COR-L47 (cell line): ENCODE measurements at places on chromosomes 12 and 14.
A peak's percentile ranks its signal among the peaks of the same experiment; 100 is the strongest.

- no peak for DNase-seq
These were observed 1.3 kb upstream of the ATP5MC2 start for GRCh38 chr12:53677016-53677799.

DNA sequence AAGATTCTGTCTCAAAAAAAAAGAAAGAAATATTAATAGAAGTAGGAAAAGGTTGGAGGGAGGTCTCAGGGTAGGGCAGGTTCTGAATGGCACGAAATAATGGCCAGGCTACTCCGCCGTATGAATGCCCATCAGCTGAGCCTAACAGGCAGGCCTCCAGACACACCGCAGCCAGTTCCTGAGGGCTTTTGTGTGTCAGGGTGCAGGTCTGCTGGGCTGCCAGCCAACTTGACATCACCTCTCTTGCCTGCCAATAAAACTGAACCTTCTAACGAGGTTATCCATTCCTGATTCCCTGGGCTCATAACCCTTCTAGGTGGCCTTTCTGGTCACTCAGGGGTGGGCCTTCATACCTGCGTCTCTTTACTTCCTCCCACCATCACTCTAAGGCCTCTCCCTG, 3.0 kb downstream of the IFI27 start:
- no peak for DNase-seq

DNA sequence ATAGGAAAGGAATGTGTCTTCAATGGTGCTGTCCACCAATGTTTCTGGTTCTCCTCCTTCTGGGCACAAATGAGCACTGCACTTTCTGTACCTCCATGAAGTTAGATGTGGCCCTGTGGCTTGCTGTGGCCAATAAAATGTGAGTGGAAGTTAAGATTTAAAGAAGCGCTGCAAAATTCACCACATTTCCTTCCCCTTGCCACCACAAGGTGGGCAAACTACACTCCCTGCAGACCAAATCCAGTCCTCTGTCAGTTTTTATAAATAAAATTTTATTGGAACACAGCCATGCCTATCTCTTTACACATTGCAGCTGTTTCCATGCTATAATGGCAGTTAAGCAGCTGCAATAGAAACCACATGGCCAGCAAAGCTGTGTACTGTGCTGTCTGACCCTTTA, 141.4 kb upstream of the TMPO start:
- no peak for DNase-seq

DNA sequence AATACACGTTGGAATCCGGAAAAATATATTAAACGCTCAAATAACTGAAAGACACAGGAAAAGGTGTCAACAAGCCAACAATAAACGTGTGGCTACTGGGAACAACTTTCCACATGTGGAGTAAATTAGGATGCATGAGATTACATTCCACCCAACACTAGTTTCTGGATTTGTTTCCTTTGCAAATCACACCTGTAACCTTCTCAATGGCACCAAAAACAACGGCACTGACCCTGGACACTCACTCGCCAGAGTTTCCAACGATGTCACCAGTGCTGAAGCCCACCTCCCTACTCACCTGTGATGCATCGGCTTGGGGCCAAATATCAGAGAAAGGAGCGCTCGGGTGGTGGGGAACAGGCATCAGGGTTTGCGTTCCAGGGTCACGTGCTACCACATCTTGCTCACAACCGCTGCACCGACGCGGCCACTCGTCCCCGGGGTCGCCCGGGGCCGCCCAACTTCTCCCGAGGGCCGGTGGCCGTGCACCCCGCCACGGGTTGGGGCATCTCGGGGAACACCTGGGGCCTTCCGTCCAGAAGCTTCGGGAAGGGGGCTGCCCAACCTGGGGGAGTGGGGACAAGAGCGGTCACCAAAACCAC, 629 bp downstream of the PRDM4 start:
- no peak for DNase-seq

DNA sequence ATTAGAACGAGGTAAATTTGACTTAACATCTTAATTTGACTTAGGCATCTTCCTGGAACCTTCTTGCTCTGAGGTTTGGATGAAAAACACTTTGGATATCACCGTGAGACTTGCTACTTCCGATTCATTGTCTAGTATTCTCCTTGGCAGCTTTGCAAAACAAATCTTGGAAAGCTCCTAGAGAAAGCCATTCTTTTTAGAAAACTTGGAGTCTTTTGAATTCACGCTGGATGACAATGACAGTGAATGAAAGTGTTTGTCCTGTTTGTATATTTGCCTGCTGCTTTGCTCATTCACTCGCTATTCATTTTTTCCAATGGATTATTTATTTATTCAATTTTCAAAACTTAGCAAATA, 222.1 kb upstream of the HMGA2 start:
- no peak for DNase-seq

- DNase-seq: no peak
These were observed 55.6 kb downstream of the NT5DC3 start for GRCh38 chr12:103785243-103786031.

DNA sequence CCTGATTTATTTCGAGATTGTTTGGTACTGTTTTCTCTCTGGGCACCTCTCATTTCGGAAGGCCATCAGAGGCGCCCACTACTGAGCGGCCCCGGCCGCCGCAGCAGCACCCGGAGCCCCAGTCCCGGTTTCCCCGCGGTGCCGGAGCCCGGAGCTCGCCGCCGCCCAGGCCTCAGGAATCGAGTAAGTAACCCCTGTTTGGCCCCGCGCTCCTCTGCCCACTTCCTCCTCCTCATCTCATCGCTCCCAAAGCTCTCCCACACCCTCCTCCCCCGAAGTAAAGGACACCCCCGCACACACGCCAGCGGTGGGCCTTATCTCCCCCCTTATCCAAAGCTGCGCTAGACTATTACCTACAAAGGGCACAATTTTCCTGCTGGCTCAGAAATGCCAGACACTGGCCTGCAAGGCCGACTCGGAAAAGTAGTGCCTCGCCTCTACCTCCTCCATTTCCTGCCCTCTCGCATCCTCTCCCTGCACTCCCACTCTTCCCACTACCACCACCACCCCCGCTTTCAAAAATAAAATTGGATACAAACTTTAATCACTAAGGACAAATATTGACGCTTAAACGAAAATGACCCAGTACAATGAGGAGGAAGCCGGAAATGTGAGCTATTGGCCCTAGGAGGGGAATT, 637 bp upstream of the FOXG1 start:
- DNase-seq: peak; percentile 86

GRCh38 chr12:49916129-49916919, 12.6 kb upstream of the FAIM2 start:
- DNase-seq: no peak

DNA sequence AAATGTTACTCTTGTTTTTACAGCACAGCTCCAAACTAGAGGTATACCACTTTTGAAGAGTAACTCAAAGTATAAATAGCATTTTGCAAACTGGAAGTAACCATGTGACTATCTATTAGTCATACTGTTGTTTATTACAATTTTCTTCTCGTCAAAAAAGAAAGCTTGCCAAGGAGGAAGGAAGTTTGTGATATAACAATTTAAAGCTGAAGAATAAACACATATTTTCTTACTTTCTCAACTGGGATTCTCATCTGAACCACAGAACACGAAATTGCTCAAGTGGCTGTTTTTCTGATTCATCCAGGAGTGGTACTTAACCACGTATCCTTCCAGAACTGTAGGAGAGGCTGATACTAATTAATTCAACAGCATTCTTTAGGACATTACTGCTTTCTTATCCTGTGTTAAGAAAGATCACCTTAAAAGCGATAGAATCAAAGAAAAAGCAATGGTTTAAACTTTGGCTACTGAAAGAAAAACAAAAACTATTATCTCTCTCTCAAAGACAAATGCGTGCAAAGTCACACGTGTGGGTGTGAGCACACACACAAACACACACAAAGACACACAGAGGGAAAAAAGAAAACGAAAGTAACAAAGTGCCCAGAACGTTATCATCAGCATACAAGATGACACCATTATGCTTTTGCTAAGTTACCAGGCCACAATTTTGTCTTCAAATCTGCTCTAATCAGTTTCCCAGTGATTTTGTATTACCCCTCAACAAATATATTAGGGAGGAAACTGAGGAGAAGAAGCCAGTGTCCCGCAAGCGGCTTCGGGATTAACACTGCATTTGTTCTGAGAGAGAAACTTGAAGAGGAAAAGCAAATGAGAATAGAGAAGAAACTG, at the start of gene CLEC2B:
TSS of gene CLEC2B (minus strand) at position 48 of the 855 bp plus-strand sequence.
- no peak for DNase-seq

DNA sequence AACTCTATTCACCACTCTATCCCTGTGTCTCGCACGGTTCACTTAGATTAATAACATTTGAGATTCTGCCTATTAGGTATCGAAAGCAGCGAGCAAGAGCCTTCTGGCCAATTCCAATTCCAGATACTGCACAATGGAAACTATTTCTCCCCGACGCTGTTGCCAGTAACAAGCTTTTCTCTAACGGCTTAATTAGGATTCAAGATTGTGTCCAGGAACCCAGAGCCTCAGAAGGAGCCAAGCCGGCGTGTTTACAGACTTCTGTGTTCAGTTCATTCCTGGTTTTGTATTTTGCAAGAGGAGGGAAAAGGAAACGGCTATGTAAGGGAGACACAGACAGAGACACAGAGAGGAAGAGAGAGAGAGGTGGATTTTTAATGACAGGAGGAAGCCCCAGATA, 185.6 kb downstream of the DICER1 start:
- no peak for DNase-seq

- no peak for DNase-seq
These were observed 13.5 kb upstream of the KRT8 start for GRCh38 chr12:52918351-52918750.

DNA sequence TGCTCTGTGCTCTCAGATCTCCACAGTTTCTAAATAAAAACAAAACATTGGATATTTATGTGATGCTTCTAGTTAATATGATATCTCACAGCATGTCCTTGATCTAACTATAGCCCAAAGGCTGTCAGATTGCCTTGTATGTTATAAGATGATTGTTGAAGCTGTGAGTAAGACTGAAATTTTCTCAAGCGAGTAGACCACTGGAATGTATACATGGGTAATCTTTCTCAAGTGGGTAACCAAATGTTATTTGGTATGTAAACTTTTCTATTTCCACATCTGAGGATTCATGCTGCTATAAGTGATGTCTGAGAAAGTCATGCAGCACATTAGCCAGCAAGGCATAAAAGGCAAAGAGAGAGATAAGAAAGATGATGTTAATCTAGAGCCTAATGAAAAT, 886.7 kb downstream of the NRXN3 start:
- no peak for DNase-seq

DNA sequence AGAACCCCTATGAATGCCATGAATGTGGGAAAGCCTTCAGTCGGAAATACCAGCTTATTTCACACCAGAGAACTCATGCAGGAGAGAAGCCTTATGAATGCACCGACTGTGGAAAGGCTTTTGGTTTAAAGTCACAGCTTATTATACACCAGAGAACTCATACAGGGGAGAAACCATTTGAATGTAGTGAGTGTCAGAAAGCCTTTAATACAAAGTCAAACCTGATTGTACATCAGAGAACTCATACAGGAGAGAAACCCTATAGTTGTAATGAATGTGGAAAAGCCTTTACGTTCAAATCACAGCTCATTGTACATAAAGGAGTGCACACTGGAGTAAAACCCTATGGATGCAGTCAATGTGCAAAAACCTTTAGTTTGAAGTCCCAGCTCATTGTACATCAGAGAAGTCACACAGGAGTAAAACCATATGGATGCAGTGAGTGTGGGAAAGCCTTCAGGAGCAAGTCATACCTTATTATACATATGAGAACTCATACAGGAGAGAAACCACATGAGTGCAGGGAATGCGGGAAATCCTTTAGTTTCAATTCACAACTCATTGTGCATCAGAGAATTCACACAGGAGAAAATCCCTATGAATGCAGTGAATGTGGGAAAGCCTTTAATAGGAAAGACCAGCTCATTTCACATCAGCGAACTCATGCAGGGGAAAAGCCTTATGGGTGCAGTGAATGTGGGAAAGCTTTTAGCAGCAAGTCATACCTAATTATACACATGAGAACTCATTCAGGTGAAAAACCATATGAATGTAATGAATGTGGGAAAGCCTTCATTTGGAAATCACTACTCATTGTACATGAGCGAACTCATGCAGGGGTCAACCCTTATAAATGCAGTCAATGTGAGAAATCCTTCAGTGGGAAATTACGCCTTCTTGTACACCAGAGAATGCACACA, 22.3 kb downstream of the ZNF268 start:
- no peak for DNase-seq

- DNase-seq: no peak
These were observed 2.5 kb upstream of the CACNA2D4 start for GRCh38 chr12:1920971-1921370.

DNA sequence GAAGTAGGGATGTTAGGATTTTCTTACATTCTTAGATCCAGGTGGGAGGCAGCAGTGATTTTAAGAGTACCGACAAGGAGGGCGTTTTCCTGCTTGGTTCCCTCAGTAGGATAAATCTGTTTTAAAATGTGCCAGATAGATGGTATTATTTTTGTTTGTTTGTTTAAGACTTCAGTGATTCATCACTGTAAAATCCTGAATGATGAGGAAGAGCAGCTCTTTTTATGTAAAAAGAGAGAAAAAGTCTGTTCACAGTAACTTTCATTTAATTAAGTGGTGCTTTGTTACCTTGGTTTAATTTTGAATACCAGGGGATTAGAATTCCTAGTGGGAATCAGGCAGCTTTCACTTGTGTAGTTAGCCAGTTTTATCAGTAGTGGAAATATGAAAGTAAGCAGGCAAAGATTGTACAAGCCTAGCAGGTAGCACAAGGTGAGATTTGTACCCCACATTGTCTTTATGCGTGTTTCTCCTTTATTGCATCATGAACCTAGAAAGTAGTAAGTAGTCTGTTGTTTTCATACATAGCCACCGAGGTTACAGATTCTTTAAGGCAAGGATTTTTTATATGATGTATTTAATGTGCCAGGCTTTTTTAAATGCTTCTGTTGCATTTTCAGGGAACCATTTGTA, 349.6 kb downstream of the CCDC91 start:
- DNase-seq: no peak

GRCh38 chr12:123667771-123668170, 3.1 kb upstream of the TCTN2 start:
- no peak for DNase-seq

- DNase-seq: no peak
These were observed 22.3 kb upstream of the CATSPERB start for GRCh38 chr14:91754185-91754584.

- DNase-seq: no peak
These were observed 4.5 kb upstream of the KRT8 start for GRCh38 chr12:52909331-52909730.

- no peak for DNase-seq
These were observed 1.2 kb downstream of the KIF26A start for GRCh38 chr14:104139460-104140212.

- DNase-seq: peak; percentile 63
These were observed 12.1 kb upstream of the LTA4H start for GRCh38 chr12:96047229-96048211.

- no peak for DNase-seq
These were observed 8.5 kb downstream of the KLHL33 start for GRCh38 chr14:20427231-20428009.

- no peak for DNase-seq
These were observed 18.2 kb downstream of the RFX4 start for GRCh38 chr12:106601031-106601430.

DNA sequence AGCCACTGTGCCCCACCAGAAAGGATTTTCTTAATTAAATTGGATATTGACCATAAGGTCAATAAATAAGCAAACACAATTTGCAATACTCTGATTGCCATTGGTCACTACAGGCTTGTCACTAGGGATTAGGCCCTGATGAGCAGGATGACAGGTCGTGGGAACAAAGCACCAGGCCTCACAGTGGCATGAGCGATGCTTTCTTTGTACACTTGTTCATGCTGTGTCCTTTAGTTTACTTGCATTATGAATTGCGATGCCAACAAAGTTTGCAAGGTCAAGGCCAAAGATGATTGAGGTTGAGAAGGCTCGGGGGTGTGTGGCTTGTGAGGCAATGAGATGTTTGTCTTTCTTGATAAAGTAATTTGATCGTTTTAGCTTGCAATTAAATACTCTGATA, 136.0 kb downstream of the TTC8 start:
- no peak for DNase-seq
